Cerebellum (tissue), 4 donors: ENCODE measurements at places on chromosomes 3 and 15. TPM values are rescaled to one million over a fixed set of nuclear protein-coding genes. Genes with fewer than 3 reads are reported as not detected.

The KLHL6 gene
- total RNA-seq, result 1.3 TPM

The FAM81A gene
- total RNA-seq, result 4.9 TPM

The ZNF620 gene
- total RNA-seq, result 12.5 TPM

The SKOR1 gene
- total RNA-seq, result 14.9 TPM

The GPR62 gene
- total RNA-seq, result 0.18 TPM

The FGF12 gene
- total RNA-seq, result 39.9 TPM

The CADPS gene
- total RNA-seq, result 187 TPM
